Activated T-helper 2 cell treated with anti-CD3 and anti-CD28 coated beads, Interferon-gamma antibody, Interleukin-2, Interleukin-4, amounts not matched to agents 10 μg/mL and 5 μg/mL and 100 μg/mL, durations not matched to agents 14 hours and 24 hours and 36 hours (primary cell): ENCODE measurements at places on chromosomes 3 and 15. TPM values are rescaled to one million over a fixed set of nuclear protein-coding genes. Genes with fewer than 3 reads are reported as not detected.
A peak's percentile ranks its signal among the peaks of the same experiment; 100 is the strongest.

FOXL2NB gene
- total RNA-seq, result not detected in 2 replicates

GRCh38 chr3:36877930-36878685, 66.7 kb downstream of the TRANK1 start:
- no peak overlapping the region for H3K4me3 ChIP-seq
- peaks cover 27% of the 10 kb centered on the region for H3K4me1 ChIP-seq
- DNase-seq, result no peak
- no peak overlapping the region for H3K27ac ChIP-seq
- H3K36me3 ChIP-seq, result peaks cover 9% of the 10 kb centered on the region

DNA sequence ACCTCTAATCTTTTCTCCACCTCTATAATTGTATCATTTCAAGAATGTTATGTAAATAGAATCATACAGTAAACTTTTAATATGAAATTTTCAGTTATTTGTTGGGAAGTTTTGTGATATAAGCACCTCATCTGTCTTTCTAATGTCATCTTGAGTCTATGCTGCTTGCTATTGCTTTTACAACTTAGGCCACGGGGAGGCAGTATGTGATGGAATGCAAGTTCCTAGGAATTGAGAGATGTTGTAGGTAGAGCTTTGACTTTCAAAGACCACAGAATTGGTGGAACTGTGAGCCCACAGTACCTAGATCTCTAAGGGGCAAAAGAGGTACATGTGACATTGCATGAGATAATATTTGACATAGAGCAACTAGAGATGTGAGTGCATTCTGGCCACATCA, 328.3 kb downstream of the MFSD1 start:
- no peak for DNase-seq
- H3K4me3 ChIP-seq, result no peak overlapping the region
- no peaks in the 10 kb centered on the region for H3K36me3 ChIP-seq
- H3K4me1 ChIP-seq, result no peaks in the 10 kb centered on the region
- no peak overlapping the region for H3K27ac ChIP-seq

DNA sequence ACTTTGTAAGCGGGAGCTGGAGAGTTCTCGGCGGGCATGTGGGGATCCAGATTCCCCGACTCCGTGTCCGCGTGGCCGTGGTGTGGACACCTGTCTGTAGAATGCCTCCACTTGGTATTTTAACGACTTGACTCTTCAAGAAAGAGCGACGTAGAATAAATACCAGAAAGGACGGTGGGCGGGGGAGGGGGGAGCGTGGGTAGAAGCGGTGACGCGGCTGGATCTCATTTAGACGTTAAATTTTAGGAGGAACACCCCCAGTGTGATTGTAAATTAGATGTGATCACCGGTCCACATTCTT, 620 bp upstream of the PYGO1 start:
- H3K4me1 ChIP-seq, result peaks cover 2% of the 10 kb centered on the region
- no peaks in the 10 kb centered on the region for H3K36me3 ChIP-seq
- no peak overlapping the region for H3K27ac ChIP-seq
- H3K4me3 ChIP-seq, result peak overlapping the region; percentile 70

GRCh38 chr15:99473981-99474906, 91.5 kb upstream of the MEF2A start:
- H3K36me3 ChIP-seq, result no peaks in the 10 kb centered on the region
- no peak overlapping the region for H3K4me3 ChIP-seq
- no peaks in the 10 kb centered on the region for H3K27me3 ChIP-seq
- no peak for DNase-seq
- no peak overlapping the region for H3K27ac ChIP-seq

DNA sequence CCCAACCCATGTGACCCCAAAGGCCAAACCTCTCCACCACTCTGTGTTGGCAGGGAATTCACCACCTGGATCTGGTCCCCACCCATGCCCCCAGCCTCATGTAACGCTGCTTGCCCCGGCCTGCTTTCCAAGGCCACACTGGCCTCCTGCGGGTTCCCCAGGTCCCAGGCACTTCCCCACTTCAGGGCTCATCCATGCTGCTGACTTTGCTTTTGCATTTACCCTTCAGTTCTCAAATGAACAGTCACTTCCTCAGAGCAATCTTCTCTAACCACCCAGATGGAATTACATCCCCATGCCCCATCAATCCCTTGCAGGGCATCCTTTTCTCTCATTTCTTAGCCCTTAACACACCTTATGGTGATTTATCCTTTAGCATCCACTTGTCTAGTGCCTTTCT, 9.2 kb downstream of the DAPK2 start:
- H3K4me1 ChIP-seq, result peaks cover 3% of the 10 kb centered on the region
- H3K27ac ChIP-seq, result no peak overlapping the region
- DNase-seq, result no peak
- no peak overlapping the region for H3K4me3 ChIP-seq
- H3K27me3 ChIP-seq, result peaks cover 7% of the 10 kb centered on the region

A4GNT gene
- not detected in 2 replicates for total RNA-seq

- H3K4me1 ChIP-seq, result peaks cover 45% of the 10 kb centered on the region
- peak overlapping the region; percentile 91 for H3K27ac ChIP-seq
- peaks cover 22% of the 10 kb centered on the region for H3K36me3 ChIP-seq
- H3K27me3 ChIP-seq, result no peaks in the 10 kb centered on the region
These were observed 29.7 kb downstream of the STARD9 start for GRCh38 chr15:42604894-42605744.

GRCh38 chr15:74618841-74619596, 3.4 kb downstream of the CLK3 start:
- H3K4me3 ChIP-seq, result no peak overlapping the region
- H3K27me3 ChIP-seq, result no peaks in the 10 kb centered on the region
- peak overlapping the region; percentile 17 for H3K27ac ChIP-seq
- DNase-seq, result no peak

DNA sequence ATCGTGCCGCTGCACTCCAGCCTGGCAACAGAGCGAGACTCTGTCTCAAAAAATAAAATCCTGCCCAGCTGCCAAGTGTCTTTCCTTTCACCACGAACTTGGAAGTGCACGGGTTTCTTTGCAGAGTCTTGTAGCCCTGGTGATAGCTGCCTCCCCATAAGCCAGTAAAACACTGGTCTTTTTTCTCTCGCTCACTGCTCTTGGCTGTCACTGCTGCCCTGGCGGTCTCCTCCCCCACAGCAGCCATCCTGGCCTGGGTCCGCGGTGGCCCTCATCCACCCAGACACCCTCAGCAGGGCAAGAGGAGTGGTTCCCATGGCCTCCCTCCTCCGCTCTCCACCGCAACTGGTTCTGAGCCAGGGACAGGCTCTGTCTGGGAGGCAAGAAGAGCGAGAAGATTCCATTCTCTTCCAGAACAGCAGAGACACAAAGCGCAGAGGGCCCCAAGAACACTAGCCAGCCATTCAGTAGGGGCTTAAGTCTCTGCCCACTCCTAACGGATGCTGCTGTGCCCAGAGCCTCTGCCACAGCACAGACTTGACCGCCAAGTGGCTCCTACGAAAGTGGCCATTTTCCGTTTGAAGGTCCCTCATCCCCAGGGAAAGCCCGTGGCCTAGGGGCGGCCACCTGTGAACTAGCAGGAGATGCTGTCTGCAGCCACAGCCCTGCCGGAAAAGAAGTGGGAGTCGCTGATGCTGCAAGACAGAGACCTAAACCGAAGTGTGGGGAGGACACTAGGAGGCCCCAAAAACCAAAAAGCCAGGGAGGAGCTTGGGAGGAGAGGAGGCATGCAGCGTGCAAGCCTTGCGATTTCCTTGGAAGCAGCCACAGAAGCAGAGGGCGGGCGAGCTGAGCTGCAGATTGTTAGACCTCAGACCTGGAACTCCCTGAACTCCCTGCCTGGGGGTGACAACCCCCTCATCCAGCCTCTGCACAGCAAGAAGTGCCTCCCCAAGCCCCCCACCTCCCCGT, 44.1 kb downstream of the KLHL25 start:
- H3K27ac ChIP-seq, result no peak overlapping the region
- H3K4me3 ChIP-seq, result no peak overlapping the region
- H3K36me3 ChIP-seq, result peaks cover 25% of the 10 kb centered on the region
- H3K4me1 ChIP-seq, result peaks cover 3% of the 10 kb centered on the region
- H3K27me3 ChIP-seq, result no peaks in the 10 kb centered on the region
- DNase-seq, result no peak

DNA sequence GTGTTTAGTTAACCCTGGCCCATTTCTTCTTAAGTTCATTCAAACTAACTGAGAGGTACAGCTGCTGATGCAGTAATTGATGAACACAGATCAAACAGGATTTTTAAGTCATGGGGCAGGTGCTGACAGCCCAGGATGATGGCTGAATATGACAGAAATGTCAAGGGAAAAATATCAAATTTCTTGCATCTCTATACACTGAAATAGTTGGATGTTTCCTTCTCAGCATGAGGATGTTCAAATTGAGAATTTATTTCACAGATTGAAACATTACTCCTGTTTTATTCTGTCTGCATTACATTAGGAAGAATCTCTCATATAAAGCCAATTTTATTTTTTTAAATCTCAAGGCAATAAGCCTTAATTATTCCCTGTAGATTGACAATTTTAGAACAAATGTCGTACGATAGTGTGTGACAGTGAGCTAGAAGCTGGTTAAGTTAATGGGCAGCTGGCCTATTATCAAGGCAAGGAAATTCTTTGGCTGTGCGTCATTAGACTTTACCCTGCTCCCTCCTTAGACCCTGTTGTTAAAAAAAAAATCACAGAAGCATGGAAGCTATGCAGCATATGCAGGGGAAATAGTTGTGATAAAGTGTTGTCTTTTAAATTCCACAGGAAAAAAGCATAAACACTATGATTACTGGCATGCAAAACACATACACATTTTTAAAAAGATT, 183.8 kb upstream of the KCNMB2 start:
- no peaks in the 10 kb centered on the region for H3K36me3 ChIP-seq
- H3K27me3 ChIP-seq, result no peaks in the 10 kb centered on the region
- DNase-seq, result no peak
- H3K4me3 ChIP-seq, result no peak overlapping the region

GRCh38 chr15:86201313-86202008, 121.8 kb downstream of the AGBL1 start:
- DNase-seq, result no peak
- peaks cover 7% of the 10 kb centered on the region for H3K4me1 ChIP-seq
- no peak overlapping the region for H3K27ac ChIP-seq
- no peak overlapping the region for H3K4me3 ChIP-seq
- no peaks in the 10 kb centered on the region for H3K36me3 ChIP-seq

DNA sequence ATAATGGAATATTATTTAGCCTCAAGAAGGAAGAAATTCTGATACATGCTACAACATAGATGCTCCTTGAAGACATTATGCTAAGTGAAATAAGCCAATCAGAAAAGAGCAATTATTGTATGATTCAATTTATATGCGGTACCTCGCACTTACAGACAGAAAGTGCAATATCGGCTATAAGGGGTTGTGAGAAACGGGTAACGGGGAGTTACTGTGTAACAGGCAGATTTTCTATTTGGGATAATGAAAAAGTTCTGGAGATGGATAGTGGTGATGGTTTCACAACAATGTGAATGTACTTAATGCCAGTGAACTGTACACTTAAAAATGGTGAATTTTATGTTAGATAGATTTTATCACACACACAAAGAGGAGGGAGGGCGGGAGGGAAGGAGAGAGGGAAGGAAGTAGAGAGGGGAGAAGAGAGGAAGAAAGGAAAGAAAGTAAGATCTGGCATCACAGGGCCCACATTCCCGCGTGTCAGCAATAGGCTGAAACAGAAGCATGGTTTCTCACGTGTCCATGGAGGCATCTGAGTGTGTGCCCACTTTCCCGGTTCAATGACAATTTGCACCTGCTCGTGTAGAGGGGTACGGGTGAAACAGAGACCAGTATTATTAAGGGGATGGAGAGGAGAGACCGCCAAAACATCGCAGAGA, 700 bp upstream of the BLM start:
- peak overlapping the region; percentile 91 for H3K27ac ChIP-seq
- H3K4me1 ChIP-seq, result peaks cover 25% of the 10 kb centered on the region
- H3K27me3 ChIP-seq, result no peaks in the 10 kb centered on the region
- peak overlapping the region; percentile 87 for H3K4me3 ChIP-seq
- H3K36me3 ChIP-seq, result peaks cover 32% of the 10 kb centered on the region

DNA sequence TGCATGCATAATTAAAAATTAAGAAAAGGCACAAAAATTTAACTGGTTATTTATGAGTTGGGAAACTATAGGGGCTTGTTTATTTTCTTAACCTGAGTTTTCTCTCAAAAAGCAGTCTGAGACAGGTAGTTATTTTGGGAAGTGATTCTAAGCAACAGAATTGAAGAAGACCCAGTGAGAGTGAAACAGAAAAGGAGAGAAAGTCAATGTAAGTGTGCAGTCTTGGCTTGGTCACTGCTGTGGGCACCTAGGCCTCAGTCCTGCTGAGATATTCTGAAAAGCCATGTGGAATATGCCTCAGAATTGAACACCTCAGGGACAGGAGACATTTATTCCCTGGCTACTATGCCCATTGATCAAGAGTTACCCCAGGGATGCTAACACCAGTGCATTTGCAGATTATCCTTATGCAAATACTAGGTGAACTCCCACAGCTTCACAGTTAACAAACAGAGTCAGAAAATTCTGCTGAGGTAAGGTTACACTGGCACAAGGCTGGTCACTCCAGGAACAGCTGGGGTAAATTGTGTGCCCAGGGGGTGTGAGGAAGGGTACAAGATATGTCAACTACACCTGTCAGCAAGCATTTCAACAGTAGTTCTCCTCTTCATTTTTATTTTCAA, 222.7 kb downstream of the EFHB start:
- H3K4me1 ChIP-seq, result no peaks in the 10 kb centered on the region
- H3K27me3 ChIP-seq, result no peaks in the 10 kb centered on the region
- no peak overlapping the region for H3K27ac ChIP-seq
- no peak overlapping the region for H3K4me3 ChIP-seq

GRCh38 chr3:43704697-43705096, 14.0 kb downstream of the ABHD5 start:
- H3K36me3 ChIP-seq, result peaks cover 16% of the 10 kb centered on the region
- DNase-seq, result no peak
- H3K27ac ChIP-seq, result no peak overlapping the region
- H3K4me3 ChIP-seq, result no peak overlapping the region
- no peaks in the 10 kb centered on the region for H3K27me3 ChIP-seq

- no peaks in the 10 kb centered on the region for H3K27me3 ChIP-seq
- H3K36me3 ChIP-seq, result peaks cover 53% of the 10 kb centered on the region
- H3K4me1 ChIP-seq, result peaks cover 75% of the 10 kb centered on the region
These were observed 502.9 kb downstream of the FOXP1 start for GRCh38 chr3:71080517-71081083.

GRCh38 chr15:73752806-73753193, 351 bp downstream of the INSYN1 start:
- H3K36me3 ChIP-seq, result no peaks in the 10 kb centered on the region
- no peaks in the 10 kb centered on the region for H3K4me1 ChIP-seq
- H3K27me3 ChIP-seq, result peaks cover 46% of the 10 kb centered on the region
- no peak overlapping the region for H3K27ac ChIP-seq
- H3K4me3 ChIP-seq, result no peak overlapping the region

- no peak overlapping the region for H3K27ac ChIP-seq
- H3K27me3 ChIP-seq, result no peaks in the 10 kb centered on the region
- peaks cover 60% of the 10 kb centered on the region for H3K36me3 ChIP-seq
- no peak overlapping the region for H3K4me3 ChIP-seq
- H3K4me1 ChIP-seq, result peaks cover 8% of the 10 kb centered on the region
- DNase-seq, result no peak
These were observed 27.8 kb upstream of the ITPKA start for GRCh38 chr15:41465822-41466421.

- no peaks in the 10 kb centered on the region for H3K4me1 ChIP-seq
- H3K36me3 ChIP-seq, result no peaks in the 10 kb centered on the region
- H3K4me3 ChIP-seq, result no peak overlapping the region
- no peaks in the 10 kb centered on the region for H3K27me3 ChIP-seq
- no peak overlapping the region for H3K27ac ChIP-seq
- DNase-seq, result no peak
These were observed 125.7 kb downstream of the EEFSEC start for GRCh38 chr3:128278761-128279600.
